ENCODE measurements at places on chromosomes 7 and 10.

GRCh38 chr7:86991771-86992191 is 67.7 kb downstream of the ELAPOR2 start:
- no peak for DNase-seq

DNA sequence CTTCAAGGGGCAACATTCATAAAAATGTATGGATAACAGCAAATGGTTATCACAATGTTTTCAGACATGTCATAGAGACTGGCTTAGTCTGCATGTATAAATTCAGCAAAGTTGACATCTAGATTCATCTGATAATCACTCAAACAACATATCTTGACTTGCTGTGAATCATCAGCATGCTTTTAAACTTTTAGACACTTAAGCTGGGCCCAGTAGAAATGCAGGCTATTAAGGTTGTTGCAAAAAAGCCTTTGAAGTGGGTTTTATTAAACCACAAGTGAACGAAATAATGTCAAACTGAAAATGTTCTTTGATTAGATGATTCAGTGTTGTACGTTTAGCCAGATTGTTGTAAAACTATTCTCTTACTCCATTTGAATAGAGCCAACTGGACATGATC is 759.6 kb downstream of the NXPH1 start:
- DNase-seq: no peak

- DNase-seq: no peak
Measured at GRCh38 chr10:127417031-127417430, 132.1 kb upstream of the NPS start.

DNA sequence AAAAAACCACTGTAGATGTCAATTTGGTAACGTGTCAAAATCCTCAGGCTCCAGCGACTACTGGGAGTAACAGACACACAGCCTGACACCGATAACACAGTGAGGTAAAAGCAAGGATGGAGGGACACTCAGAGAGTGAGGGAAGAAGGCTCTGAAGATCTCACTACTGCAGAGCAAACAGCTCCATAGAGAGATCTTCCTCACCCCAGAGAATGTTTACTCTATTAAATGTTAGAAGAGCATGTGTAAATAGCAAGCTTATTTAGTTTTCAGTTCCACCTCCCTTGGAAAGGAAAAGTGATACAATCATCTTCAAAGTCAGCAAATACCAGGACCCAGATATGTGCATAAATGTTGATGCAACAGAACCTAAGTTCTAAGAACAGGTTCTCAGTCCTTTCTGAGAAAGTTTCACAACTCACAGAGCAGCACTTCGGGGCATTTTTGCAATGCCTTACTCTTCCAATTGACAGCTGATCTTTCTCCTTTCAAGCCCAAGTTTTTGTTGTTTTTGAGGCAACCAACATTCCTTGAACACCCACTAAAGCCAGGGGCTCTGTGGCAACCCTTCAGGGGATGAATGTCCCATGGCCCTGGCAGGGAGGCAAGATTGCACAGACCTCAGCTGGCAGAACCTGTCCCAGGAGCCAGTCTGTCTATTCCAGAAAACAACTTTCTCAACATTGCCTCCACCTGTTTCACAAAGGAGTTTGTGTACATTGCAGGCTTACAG is 177.4 kb downstream of the SFMBT2 start:
- no peak for DNase-seq

- DNase-seq: no peak
Measured at GRCh38 chr10:111177379-111177778, 100.5 kb downstream of the ADRA2A start.

DNA sequence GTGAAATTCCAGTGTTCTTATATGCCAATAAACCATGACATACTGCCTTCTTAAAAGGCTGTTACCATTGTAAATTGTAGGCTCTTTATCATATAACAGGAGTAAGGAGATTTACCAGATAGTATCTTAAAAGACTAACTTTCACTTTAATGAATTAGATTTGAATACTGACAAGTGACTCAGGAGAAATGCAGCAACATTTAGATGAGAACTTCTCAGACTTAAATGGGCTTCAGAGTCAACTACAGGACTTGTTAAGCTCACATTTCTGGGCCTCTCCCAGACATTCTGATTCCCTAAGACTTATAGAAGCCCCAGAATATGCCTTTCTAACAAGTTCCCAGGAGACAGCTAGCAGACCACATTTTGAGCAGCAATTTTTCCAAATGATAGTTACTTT is 466.3 kb downstream of the ARL4A start:
- no peak for DNase-seq
